ENCODE measurements at places on chromosomes 11 and 22.

DNA sequence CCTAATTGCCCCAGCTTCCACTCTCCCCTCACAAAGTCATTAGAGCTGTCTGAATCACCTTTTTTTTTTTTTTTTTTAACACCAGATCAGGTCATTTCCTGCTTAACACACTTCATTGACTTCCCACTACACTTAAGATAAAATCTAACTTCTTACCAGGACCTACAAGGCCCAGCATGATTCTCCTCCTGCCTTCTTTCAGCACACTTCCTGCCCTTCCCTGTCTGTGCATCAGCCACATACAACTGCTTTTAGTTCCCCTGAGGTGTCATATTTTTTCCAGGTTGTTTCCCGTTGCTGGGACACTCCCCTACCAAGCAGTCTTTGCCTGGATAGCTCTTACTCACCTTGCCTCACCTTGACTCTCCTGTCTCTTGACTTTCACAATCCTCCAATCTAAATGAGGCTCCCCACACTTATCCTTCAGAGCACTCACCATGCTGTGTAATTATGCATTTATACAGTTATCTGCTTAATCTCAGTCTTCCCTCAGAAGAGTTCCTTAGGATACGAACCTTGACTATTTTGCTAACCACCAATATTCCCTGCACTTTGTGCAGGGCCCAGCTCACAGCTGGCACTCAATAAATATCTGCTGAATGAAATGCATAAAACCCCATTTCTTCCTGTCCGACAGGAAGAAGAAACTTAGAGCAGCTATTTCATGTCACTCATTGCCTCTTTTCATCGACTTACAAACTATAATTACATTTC is 96.6 kb upstream of the AKIP1 start:
- no peak overlapping the region for H3K4me3 ChIP-seq
- H3K4me1 ChIP-seq = peaks cover 34% of the 10 kb centered on the region
- peak overlapping the region; percentile 46 for H3K27ac ChIP-seq

GRCh38 chr11:45168366-45169130 is 22.1 kb downstream of the PRDM11 start:
- H3K27me3 ChIP-seq = no peaks in the 10 kb centered on the region
- no peaks in the 10 kb centered on the region for H3K4me1 ChIP-seq
- H3K36me3 ChIP-seq = no peaks in the 10 kb centered on the region
- no peak for DNase-seq

DNA sequence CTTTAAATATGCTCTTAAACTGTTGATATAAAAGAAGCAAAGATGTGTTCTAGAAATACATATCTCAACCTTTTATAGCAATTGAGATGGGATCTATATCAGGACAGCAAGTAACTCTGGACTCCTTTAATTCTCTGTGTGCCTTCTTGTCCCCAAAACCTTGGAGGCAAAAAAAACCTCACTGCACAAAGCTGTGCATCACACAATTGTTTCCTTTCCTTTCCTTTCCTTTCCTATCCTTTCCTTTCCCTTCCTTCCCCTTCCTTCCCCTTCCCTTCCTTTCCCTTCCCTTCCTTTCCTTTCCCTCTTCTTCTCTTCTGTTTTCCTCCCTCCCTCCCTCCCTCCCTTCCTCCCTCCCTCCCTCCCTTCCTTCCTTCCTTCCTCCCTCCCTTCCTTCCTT is 9.5 kb upstream of the TTC12 start:
- H3K27me3 ChIP-seq = no peaks in the 10 kb centered on the region
- H3K4me1 ChIP-seq = no peaks in the 10 kb centered on the region
- H3K4me3 ChIP-seq = no peak overlapping the region

- no peak within 1 kb of the TSS for H3K27ac ChIP-seq
- no peaks in the 10 kb centered on the region for H3K27me3 ChIP-seq
- H3K36me3 ChIP-seq = no peaks in the 10 kb centered on the region
- no peaks in the 10 kb centered on the region for H3K4me1 ChIP-seq
These were observed at the start of gene HORMAD2 for GRCh38 chr22:30079952-30080533. Gene HORMAD2 (plus strand): TSS chr22:30080464. CDS start chr22:30093953, 13,489 bp downstream.

- no peaks in the 10 kb centered on the region for H3K4me1 ChIP-seq
- no peak overlapping the region for H3K4me3 ChIP-seq
- no peaks in the 10 kb centered on the region for H3K36me3 ChIP-seq
These were observed 1408.4 kb upstream of the TENM4 start for GRCh38 chr11:80849253-80849652.

DNA sequence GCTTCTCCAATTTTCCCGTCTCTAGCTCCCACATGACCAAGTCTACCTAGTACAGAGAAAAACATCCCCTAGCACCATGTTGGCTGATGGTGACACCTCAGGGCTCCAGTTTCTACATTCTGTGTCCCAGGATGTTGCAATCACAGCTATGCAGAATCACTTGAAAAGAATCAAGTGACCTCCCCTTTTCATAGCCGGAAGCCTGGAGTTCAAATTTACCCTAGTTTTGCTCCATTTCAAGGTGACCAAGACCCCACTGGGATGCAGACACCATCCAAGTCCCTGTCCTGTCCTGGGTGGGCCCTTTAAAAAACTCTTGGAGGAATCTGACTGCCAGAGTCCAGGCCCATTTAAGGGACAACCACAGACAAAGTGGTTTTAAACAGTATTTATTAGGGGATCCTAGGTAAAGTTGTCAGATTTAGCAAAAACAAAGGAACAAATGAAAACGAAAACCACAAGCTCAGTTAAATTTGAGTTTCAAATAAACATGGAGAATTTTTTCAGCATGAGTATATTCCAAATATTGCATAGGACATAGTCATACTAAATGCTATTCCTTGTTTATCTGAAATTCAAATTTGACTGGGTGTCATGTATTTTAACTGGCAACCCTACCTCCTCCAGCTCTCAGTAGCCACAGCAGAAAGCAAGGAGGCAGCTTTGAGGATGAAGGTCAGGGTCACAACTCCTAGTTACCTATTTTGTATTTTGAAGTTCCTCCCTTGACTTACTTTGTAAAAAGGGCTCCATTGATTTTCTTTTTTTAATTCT is 52.4 kb downstream of the MIAT start:
- peaks cover 9% of the 10 kb centered on the region for H3K4me1 ChIP-seq
- DNase-seq = no peak
- H3K4me3 ChIP-seq = no peak overlapping the region
- no peak overlapping the region for H3K27ac ChIP-seq
- no peaks in the 10 kb centered on the region for H3K27me3 ChIP-seq
- no peaks in the 10 kb centered on the region for H3K36me3 ChIP-seq

DNA sequence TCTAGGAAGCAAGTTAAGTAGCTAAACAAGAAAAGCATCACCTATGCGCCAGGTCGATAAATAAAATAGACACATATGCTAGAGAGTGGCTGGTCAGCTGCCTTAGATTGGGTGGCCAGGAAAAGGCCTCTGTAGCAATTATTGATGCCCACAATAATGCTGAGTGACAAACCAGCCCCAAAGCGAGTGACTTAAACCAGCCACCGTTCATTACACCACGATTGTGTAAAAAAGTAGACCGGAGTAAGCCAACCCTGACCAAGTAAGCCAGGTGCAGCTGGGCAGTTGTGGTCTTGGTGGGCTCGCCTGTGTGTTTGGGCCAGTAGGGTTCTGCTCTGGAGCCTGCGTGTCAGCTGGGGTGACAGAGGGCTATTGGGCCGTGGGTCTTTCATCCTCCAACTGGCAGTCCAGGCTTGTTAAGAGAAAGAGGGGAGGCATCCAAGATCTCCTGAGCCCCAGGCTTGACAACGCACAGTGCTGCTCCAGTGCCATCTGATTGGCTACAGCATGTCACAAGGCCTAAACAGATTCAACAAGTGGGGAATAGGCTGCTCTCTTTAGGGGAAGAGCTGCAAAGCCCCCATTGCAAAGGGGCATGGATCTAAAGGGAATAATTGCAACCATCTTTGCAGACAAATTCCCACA is 100.4 kb upstream of the PARVA start:
- H3K27me3 ChIP-seq = no peaks in the 10 kb centered on the region
- no peaks in the 10 kb centered on the region for H3K4me1 ChIP-seq
- no peaks in the 10 kb centered on the region for H3K36me3 ChIP-seq

GRCh38 chr11:17791144-17791543 is 56.6 kb downstream of the KCNC1 start:
- H3K4me1 ChIP-seq = 0 out of 2 replicates have a peak, but pooled peaks cover 2% of the 10 kb centered on the region
- H3K27ac ChIP-seq = no peak overlapping the region
- no peak overlapping the region for H3K4me3 ChIP-seq
- no peaks in the 10 kb centered on the region for H3K36me3 ChIP-seq

GRCh38 chr11:78993802-78994430 is 419.3 kb upstream of the NARS2 start:
- no peaks in the 10 kb centered on the region for H3K4me1 ChIP-seq
- no peak overlapping the region for H3K4me3 ChIP-seq
- no peaks in the 10 kb centered on the region for H3K27me3 ChIP-seq
- DNase-seq = no peak
- no peaks in the 10 kb centered on the region for H3K36me3 ChIP-seq

DNA sequence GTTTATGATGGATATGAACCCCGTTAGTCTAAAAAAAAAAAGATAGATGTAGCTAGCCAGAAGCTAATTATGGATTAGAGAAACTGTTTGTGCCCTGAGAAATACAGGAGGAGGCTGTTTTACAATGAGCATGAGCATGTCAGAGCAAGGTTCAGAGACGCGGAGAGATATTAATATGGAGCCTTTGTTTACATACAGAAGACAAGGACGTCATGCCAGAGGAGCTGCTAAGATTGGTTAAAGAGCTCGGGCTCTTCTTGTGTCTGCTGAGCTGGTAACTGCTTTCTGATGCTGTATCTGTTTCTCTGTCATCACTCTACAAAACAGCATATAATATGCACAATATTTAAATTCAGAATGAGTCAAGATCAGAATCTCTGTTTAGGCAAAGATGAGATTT is 24.9 kb upstream of the CCDC89 start:
- H3K4me1 ChIP-seq = 0 out of 2 replicates have a peak, but pooled peaks cover under 1% of the 10 kb centered on the region
- no peak for DNase-seq
- no peaks in the 10 kb centered on the region for H3K27me3 ChIP-seq
- H3K4me3 ChIP-seq = no peak overlapping the region
- no peak overlapping the region for H3K27ac ChIP-seq

- DNase-seq = no peak
- H3K4me1 ChIP-seq = peaks cover 6% of the 10 kb centered on the region
- no peaks in the 10 kb centered on the region for H3K27me3 ChIP-seq
- no peak overlapping the region for H3K27ac ChIP-seq
- H3K36me3 ChIP-seq = no peaks in the 10 kb centered on the region
These were observed 61.0 kb downstream of the FAM168A start for GRCh38 chr11:73536961-73537360.

- DNase-seq = no peak
- no peaks in the 10 kb centered on the region for H3K27me3 ChIP-seq
- no peaks in the 10 kb centered on the region for H3K4me1 ChIP-seq
- H3K27ac ChIP-seq = no peak overlapping the region
- H3K4me3 ChIP-seq = peak overlapping the region; percentile 55
These were observed 33.7 kb upstream of the PRR5 start for GRCh38 chr22:44668190-44668885.

GRCh38 chr11:19602406-19602805 is 110.2 kb upstream of the NAV2 start:
- no peak overlapping the region for H3K27ac ChIP-seq
- H3K4me3 ChIP-seq = no peak overlapping the region
- peaks cover 16% of the 10 kb centered on the region for H3K4me1 ChIP-seq
- no peaks in the 10 kb centered on the region for H3K27me3 ChIP-seq
- H3K36me3 ChIP-seq = peaks cover 13% of the 10 kb centered on the region

- H3K4me1 ChIP-seq = 0 out of 2 replicates have a peak, but pooled peaks cover 2% of the 10 kb centered on the region
- no peak overlapping the region for H3K4me3 ChIP-seq
- H3K27ac ChIP-seq = no peak overlapping the region
- no peaks in the 10 kb centered on the region for H3K36me3 ChIP-seq
These were observed 413.9 kb downstream of the TENM4 start for GRCh38 chr11:79026803-79027445.

GRCh38 chr11:132177106-132177505 is 806.7 kb downstream of the NTM start:
- H3K27ac ChIP-seq = no peak overlapping the region
- DNase-seq = peak; percentile 55
- no peaks in the 10 kb centered on the region for H3K4me1 ChIP-seq
- H3K27me3 ChIP-seq = no peaks in the 10 kb centered on the region
- H3K4me3 ChIP-seq = no peak overlapping the region
- no peaks in the 10 kb centered on the region for H3K36me3 ChIP-seq

DNA sequence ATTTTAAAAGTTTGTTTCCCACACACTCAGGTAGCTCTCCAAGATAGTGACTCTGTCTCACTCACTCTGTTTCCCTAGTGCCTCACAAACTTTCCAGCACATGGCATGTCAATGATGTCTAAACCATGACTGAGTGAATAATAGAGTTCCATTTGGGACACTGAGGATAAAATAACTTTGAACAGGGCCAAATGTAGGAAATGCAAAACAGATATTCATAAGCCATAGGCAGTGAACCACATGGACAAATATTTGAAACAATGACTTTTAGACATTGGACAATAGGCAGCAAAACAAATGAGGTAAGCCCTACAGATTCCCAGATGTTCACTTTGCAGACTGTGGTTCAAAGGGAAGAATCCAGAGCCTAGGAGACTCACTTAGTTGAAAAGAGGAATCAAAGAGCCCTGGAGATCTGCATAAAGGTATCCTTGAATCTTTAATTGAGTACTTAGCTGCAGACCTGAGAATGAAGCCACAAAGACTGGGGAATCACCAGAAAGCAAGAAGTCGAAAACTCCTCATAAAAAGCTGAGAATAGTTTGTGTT is 173.3 kb downstream of the FAM76B start:
- H3K27me3 ChIP-seq = no peaks in the 10 kb centered on the region
- DNase-seq = no peak
- no peak overlapping the region for H3K27ac ChIP-seq
- no peaks in the 10 kb centered on the region for H3K36me3 ChIP-seq

- H3K4me3 ChIP-seq = no peak overlapping the region
- H3K4me1 ChIP-seq = no peaks in the 10 kb centered on the region
These were observed 1282.9 kb downstream of the TBC1D22A start for GRCh38 chr22:48045369-48045768.

- no peaks in the 10 kb centered on the region for H3K27me3 ChIP-seq
- H3K36me3 ChIP-seq = no peaks in the 10 kb centered on the region
- DNase-seq = no peak
- no peak overlapping the region for H3K4me3 ChIP-seq
These were observed 565.2 kb downstream of the BUD13 start for GRCh38 chr11:116207421-116208141.

GRCh38 chr11:68904248-68904847 is 657 bp downstream of the IGHMBP2 start:
- no peaks in the 10 kb centered on the region for H3K36me3 ChIP-seq
- DNase-seq = peak; percentile 14
- H3K4me3 ChIP-seq = peak overlapping the region; percentile 99
- peak overlapping the region; percentile 73 for H3K27ac ChIP-seq
- 0 out of 2 replicates have a peak, but pooled peaks cover 6% of the 10 kb centered on the region for H3K4me1 ChIP-seq
- H3K27me3 ChIP-seq = no peaks in the 10 kb centered on the region

- DNase-seq = no peak
- no peak overlapping the region for H3K27ac ChIP-seq
- no peaks in the 10 kb centered on the region for H3K4me1 ChIP-seq
- H3K36me3 ChIP-seq = no peaks in the 10 kb centered on the region
- no peak overlapping the region for H3K4me3 ChIP-seq
- no peaks in the 10 kb centered on the region for H3K27me3 ChIP-seq
These were observed 2.2 kb downstream of the OR8B12 start for GRCh38 chr11:124541204-124541603.

DNA sequence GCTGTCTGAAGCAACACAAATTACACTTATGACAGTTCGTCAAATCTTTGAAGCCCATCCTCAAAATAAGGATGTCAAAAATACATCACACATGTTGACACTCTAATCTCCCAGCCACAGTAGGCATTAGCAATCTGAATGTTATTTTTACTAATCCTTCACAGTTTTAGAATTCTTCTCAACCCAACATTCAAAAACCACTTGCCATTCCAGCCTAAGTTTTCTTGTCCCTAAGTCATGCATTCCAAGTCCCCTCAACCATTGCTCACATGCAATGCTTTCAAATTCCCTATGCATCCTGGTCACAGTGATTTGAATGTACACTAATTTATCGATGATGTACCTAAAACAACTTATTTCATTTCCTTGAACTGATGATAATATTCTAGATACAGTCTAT is 7.5 kb downstream of the BDNF start:
- no peaks in the 10 kb centered on the region for H3K27me3 ChIP-seq
- DNase-seq = no peak
- no peak overlapping the region for H3K27ac ChIP-seq
- no peaks in the 10 kb centered on the region for H3K4me1 ChIP-seq
- H3K36me3 ChIP-seq = no peaks in the 10 kb centered on the region

All from SJCRH30 (cell line).